Epithelial cell of proximal tubule (primary cell): ENCODE measurements at places on chromosomes 2 and 18. TPM values are rescaled to one million over a fixed set of nuclear protein-coding genes. Genes with fewer than 3 reads are reported as not detected.

The EML6 gene
- total RNA-seq, result 0.22 and 3.7 TPM in 2 replicates

DNA sequence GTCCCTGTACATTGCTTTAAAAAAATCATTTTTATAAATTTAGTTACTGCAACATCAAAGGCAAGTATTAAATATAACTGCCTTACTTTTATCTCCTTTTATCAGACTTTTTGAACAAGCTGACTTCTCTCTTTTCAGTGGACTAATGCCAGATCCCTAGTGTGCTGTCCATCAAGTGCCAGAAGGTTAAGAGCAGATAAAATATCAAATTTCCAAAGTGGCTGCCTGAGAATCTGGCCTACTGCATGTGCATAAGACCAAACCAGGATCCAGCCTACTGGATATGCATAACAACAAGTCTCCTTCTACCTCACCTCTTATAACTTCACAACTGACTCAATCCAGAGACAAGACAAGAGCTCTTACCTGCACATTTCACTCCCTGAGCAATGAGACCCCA lies 59.8 kb upstream of the CHRNA1 start:
- DNase-seq, result no peak

The KLHL41 gene
- 0.07 TPM in 1 of 2 replicates, not detected in the other for total RNA-seq

DNA sequence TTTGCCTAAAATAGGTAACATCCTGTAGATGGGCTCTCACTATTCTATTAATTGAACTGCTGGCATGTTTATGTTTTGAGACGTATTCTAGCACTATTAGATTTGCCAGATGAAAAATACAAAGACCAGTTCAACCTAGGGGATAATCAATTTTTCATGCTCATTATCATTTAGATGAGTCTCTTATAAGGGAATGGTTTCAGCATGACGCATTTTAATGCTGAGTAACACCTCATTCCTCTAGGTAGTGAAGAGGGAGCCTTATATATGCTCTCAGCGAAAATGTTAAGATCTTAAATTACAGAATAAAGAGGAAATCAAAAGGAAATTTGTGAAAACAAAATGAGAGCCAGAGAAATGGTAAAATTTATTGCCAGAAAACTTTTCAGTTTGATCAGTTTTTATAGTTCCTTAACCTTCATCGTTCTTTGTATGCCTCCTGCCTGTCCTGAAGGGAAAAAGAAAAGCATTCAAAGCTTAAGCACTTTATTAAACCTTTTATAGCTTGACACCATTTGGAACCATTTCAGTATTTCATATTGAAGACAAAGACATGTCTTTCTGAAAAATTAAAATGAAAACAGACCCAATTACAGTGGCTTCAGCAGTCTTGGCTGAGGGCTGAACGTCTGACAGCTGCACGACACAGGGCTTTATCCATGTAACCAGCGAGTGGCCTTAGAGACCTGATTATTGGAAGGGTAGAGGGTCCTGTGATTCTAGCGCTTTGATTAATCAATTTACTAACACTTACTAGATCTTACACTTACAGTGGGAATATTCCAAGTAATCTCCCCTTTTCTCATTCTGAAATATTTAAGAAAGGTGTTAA lies 112.8 kb downstream of the ADCYAP1 start:
- no peak for DNase-seq

DNA sequence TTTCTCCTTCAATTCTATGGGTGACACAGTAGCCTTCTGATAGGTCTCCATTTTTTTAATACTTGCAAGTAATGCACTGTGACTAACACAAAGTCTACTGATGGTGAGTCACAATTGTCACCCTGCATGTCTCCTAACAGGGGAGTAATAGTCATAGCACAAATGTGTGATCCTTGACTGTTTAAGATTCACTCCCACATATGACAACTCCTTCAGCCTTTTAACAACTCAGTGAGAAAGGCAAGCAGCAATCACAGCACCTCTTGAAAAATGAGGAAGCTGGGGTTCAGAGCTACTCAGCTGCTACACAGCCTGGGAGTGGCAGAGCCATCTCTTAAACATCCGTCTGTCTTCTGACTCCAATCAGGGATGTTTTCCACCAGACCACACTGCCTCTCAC lies 63.8 kb downstream of the EHD3 start:
- peak; percentile 23 for DNase-seq

- no peak for DNase-seq
Measured at GRCh38 chr2:233248999-233249398, 2.5 kb upstream of the ATG16L1 start.

The DSC2 gene
- 12.2 and 19.6 TPM in 2 replicates for total RNA-seq

The AKAIN1 gene
- not detected in 2 replicates for total RNA-seq

DNA sequence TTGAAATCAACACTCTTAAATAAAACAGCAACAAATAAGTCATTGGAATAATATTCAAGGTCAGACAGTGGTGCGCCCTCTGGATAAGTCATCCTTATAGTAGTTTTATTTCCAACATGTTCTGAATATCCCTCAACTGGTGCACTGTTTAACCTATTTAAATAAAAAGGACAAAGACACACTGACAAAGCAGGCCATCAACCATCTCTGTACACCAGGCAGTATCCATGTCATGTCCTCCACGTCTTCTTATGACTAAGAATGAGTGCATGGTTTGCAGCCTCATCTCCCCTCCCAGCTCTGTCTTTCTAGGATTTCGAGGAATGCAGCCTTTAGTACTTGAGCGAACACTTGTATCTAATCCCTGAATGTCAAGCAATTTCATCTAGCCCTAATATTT lies 42.4 kb downstream of the ST3GAL5 start:
- no peak for DNase-seq

- DNase-seq, result no peak
Measured at GRCh38 chr2:209160800-209161588, 262.9 kb upstream of the MAP2 start.
